Muscle of back (tissue), 13 donors: ENCODE measurements at places on chromosomes 13 and 19. TPM values are rescaled to one million over a fixed set of nuclear protein-coding genes. Genes with fewer than 3 reads are reported as not detected.
A peak's percentile ranks its signal among the peaks of the same experiment; 100 is the strongest.

LILRB2 gene
- 1.2 TPM for polyA plus RNA-seq

OR7A5 gene
- not detected for polyA plus RNA-seq

HS6ST3 gene
- polyA plus RNA-seq = 0.16 TPM

AMER2 gene
- polyA plus RNA-seq = 0.08 TPM

LCP1 gene
- 15.3 TPM for polyA plus RNA-seq

ATXN8OS gene
- polyA plus RNA-seq = 0.39 TPM

RUBCNL gene
- polyA plus RNA-seq = 3.9 TPM

LYPD5 gene
- 0.34 TPM for polyA plus RNA-seq

TRIM28 gene
- polyA plus RNA-seq = 398 TPM

NUMBL gene
- polyA plus RNA-seq = 24.6 TPM

CAMSAP3 gene
- 0.12 TPM for polyA plus RNA-seq

ONECUT3 gene
- polyA plus RNA-seq = 0.03 TPM

- peak; percentile 97 for DNase-seq
Measured at GRCh38 chr19:58033741-58034476, at the start of gene ZSCAN1. ZSCAN1 (plus strand) TSS chr19:58034025; CDS start chr19:58037837, 3,812 bp downstream.

DNA sequence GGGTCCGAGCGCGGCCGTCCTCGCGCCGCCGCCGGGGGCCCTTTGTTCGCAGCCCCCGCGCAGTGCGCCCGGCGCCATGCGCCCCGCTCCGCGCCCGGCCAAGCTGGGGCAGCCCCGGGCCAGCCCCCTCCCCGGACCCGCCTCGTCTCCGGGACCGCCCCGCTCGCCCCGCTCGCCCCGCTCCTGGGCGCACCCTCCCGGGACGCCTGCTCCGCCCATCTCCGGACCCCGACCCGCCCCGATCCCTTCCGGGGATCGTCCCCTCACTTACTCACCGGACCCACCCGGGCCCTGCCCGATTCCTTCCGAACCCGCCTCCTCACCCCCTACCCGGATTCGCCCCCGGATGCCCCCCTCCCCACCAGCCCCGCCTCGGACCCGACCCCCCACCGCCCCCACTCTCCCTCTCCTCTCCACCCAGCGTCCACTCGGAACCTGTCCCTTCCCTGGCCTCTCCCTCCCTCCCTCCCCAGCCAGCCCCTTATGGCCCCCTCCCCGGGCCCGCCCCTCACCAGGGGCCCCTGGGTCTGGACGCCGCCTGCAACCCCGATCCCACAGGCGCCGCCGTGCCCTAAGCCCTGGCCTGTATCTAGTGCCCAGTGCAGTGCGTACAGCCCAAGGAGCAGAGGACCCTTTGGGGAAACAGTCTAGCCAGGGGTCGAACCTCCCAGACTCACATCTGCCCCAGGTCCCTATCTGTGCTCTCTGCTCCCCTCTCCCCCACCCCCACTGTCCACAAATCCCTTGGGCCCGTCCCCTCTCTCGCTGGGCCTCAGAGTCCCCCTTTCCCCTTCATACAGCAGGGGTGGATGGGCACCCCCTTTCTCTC is at the start of gene CPAMD8:
Gene CPAMD8 (minus strand): TSS at position 105 of the 829 bp plus-strand sequence. CDS start 168 bp downstream, outside the sequence.
- DNase-seq = no peak

- no peak for DNase-seq
Measured at GRCh38 chr19:44614313-44614712, 950 bp downstream of the IGSF23 start.

- peak; percentile 58 for DNase-seq
Measured at GRCh38 chr19:5293612-5294378, 46.8 kb downstream of the PTPRS start.

DNA sequence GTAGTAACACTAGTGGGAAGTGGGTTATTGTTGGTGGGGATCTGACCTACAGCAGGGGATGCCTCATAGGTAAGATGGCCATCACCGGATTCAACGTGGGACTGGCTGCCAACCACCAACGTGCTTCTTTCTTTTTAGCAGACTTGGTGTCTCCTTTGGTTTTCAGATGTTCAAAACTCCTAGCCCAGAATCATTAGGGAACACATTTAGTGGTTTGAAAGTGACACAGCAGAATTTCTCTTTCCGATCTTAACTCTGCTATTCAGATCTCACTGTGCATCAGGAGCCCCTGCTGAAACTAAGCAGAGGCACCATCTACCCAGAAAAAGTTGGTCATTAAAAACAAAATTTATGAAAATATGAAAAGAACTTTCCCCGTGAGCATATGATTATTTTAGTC is 36.7 kb upstream of the PCDH8 start:
- no peak for DNase-seq

- DNase-seq = no peak
Measured at GRCh38 chr13:60572855-60573254, 175.8 kb downstream of the TDRD3 start.

- DNase-seq = no peak
Measured at GRCh38 chr19:47023448-47023794, 3.8 kb downstream of the NPAS1 start.

GRCh38 chr13:97408938-97409337 is 25.0 kb upstream of the RAP2A start:
- DNase-seq = no peak

DNA sequence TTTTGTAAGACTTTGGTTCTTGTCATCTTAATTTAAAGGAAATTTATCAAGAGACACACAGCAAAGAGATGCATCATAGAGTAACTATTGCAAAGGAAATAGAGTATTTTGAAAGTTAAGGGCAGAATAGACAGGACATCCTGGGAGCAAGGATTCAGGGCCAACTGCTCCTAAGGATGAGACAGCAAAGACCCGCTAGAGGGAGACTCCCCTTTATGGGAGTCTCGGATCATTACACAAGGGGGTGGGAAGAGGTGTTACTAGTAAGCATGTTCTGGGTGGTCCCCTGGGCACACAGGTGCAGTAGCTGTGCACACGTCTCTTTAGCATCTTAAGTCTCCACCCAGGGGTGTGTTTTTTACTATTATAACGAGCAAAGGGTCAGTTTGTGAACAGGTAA is 9.6 kb downstream of the ZSCAN5C start:
- no peak for DNase-seq

GRCh38 chr13:110340812-110341444 is 33.8 kb downstream of the COL4A2 start:
- no peak for DNase-seq

DNA sequence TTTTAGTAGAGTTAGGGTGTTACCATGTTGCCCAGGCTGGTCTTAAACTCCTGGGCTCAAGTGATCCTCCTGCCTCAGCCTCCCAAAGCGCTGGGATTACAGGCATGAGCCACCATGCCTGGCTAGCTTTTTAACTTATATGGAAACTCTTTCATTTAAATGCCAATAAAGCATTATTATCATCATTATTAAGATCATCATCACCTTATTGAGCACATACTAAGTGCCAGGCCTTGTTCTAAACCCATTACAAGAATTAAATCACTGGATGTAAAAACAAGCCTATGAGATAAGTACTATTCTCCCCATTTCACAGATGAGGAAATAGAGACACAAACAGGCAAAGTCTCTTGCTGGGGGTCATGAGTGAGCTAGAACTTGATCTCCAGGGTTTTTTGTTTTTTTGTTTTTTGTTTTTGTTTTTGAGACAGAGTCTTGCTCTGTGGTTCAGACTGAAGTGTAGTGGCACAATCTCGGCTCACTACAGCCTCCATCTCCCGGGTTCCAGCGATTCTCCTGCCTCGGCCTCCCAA is 1.3 kb downstream of the GMFG start:
- DNase-seq = no peak

GRCh38 chr13:47661076-47661475 is 340.0 kb downstream of the SUCLA2 start:
- peak; percentile 73 for DNase-seq

DNA sequence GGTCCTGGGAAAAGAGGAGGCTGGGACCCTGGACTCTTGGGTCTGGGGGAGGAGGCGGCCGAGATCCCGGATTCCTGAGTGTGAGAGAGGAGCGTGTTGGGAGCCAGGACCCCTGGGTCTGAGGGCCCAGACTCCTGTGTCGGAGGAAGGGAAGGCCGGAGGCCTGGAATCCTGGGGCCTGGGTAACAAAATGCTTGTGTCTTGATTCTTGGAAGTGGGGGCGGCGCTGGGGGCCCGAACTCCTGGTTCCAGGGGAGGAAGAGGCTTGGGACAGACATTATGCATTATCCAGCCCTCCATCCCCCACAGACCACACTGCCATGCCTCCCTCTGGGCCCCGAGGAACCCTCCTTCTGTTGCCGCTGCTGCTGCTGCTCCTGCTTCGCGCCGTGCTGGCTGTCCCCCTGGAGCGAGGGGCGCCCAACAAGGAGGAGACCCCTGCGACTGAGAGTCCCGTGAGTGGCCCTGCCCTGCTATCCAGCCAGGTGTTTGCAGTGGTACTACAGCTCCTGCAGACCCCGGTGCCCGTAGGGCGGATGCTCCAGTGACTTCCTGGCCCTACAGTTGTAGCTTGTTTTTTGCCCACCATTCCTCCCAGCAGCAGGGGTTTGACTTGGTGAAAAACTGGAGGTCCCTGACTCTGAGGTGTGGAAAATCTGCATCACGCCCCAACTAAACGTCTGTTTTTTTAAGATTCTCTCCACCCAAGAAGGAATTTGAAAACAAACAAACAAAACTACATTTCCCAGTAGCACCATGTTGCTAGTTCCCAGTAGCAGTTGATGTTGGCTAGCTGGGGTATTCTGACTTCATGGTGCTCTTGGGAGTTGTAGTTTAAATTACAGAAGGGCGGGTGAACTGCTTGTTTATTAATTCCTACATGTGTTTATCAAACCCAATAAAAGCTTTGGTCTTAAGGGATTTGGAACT is 630 bp downstream of the NUCB1 start:
- no peak for DNase-seq

DNA sequence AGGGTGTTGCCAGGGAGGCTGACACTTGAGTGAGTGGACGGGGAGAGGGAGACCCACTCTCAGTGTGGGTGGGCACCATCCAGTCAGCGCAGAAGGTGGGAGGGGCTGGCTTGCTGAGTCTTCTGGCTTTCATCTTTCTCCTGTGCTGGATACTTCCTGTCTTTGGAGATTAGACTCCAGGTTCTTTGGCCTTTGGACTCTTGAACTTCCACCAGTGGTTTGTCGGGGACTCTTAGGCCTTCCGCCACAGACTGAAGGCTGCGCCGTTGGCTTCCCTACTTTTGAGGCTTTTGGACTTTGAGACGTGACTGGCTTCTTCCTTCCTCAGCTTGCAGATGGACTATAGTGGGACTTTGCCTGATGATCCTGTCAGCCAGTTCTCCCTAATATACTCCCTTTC is 4.3 kb upstream of the LENG8 start:
- DNase-seq = no peak

GRCh38 chr13:66972659-66973058 is 257.5 kb downstream of the PCDH9 start:
- no peak for DNase-seq

DNA sequence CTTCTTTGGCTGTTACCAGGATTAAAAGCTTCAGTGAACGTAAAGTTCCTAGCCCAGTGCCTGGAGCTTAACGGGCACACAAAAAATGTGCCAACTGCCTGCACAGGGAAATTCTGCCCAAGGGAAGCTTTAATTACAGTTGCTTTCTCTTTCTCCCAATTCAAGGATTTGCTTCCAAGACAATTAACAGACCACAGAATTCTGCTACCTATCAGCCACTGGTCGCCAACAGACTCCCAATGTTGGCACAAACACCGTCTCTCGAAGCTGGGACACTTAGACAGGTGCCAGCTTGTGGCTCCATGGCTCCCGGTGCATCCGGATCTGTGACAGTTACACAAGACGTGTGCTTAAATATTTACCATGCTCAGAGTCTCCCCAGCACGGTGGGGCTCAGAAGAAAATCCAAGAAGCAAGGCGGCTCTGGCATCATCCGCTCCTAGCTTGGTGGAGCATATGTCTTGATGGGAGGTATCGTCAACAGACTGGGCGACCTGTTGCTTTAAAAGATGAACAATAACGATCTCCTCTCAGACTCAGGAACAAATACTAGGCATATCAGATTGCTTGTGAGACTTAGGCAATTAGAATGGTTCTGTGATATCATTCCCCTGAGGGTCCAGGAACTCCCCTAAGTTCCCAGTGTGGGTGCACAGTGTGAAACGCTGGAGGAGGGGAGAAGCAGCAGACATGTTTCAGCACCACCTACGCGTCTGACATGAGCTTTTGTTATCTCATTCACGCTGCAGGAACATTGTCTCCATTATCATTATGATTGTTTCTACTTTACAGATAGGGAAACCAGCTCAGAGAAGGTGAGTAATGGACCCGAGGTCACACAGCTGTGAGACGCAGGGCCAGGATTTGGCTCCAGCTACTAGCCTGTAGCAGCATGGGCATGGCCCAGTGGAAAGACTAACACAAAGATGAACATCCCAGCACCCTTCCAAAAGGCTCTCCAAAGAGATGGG is 61.6 kb downstream of the ALOX5AP start:
- DNase-seq = no peak

DNA sequence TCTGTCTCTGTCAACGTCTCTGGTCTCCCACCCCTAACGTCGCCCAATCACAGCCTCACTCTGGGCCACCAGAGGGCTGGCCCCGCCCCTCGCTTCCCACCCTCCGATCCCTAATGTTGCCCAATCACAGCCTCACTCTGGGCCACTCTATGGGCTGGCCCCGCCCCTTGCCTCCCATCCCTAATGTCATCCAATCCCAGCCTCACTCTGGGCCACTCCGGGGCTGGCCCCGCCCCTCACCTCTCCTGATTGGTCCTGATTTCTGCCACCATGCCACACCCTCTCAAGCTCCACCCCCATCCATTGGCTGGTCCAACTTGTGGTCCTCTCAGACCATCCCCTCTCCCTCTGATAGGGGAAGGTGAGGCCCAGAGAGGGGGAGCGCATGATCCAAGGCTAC is 24.9 kb downstream of the CELF5 start:
- DNase-seq = no peak

- no peak for DNase-seq
Measured at GRCh38 chr13:76745261-76746200, 140.7 kb downstream of the KCTD12 start.

GRCh38 chr13:101486708-101487437 is 34.4 kb downstream of the ITGBL1 start:
- DNase-seq = no peak

DNA sequence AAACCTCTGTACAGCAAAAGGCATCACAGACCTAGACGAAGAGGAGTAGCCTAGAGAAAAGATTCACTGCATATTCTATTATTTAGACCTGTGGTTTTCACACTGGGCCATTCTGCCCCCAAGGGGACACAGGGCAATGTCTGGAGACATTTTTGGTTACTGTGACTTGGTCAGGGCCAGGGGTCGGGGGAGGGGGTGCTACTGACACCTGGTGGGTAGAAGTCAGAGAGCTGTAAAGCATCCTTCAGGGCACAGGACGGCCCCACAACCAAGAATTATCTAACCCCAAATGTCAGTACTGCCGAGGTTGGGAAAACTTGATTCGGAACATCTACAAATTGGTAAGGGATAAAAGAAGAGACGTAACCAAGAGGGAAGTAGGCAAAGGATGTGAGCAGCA is 11.3 kb downstream of the ELAVL1 start:
- no peak for DNase-seq

DNA sequence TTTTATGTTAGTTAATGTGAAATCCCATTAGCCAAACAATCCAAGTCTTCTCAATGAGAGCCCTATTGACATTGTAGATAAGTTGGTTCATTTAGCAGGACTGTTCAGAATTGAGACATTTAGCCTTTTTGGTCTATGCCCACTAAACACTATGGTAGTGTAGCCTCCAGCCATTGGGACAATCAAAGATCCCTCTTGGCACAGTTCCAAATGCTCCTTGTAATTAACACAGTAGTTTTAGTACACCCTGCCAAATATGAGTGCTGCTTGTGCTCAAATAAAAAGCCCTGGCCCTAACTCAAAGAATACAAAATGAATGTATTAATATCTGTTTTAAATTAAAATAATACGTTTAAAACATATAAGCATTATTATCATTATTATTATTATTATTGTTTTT is 15.4 kb upstream of the FAM216B start:
- DNase-seq = no peak
